Epithelial cell of alveolus of lung (primary cell): ENCODE measurements at places on chromosomes 6 and 20. TPM values are rescaled to one million over a fixed set of nuclear protein-coding genes. Genes with fewer than 3 reads are reported as not detected.

Gene ULBP2
- 0.24 and 4.4 TPM in 2 replicates for total RNA-seq

Gene C20orf202
- total RNA-seq: not detected in 2 replicates

Gene PROCR
- total RNA-seq: 80.6 and 95.7 TPM in 2 replicates

Gene VWA7
- total RNA-seq: 0.13 TPM in 1 of 2 replicates, not detected in the other

Gene AIG1
- 20.7 and 45.9 TPM in 2 replicates for total RNA-seq

Gene PERP
- 27.6 and 45.8 TPM in 2 replicates for total RNA-seq
